ENCODE measurements at places on chromosomes 12 and 14. TPM values are rescaled to one million over a fixed set of nuclear protein-coding genes. Genes with fewer than 3 reads are reported as not detected.
A peak's percentile ranks its signal among the peaks of the same experiment; 100 is the strongest.

DHRS2 gene
- total RNA-seq, result 0.28 TPM

STK38L gene
- 69.3 TPM for total RNA-seq

SMCO2 gene
- total RNA-seq, result not detected

GTF2H3 gene
- total RNA-seq, result 39.7 TPM

TSHR gene
- total RNA-seq, result not detected

KRT1 gene
- not detected for total RNA-seq

GRCh38 chr12:15688202-15688736, 100.9 kb downstream of the EPS8 start:
- no peaks in the 10 kb centered on the region for H3K4me1 ChIP-seq
- H3K36me3 ChIP-seq, result no peaks in the 10 kb centered on the region
- H3K27me3 ChIP-seq, result no peaks in the 10 kb centered on the region
- H3K27ac ChIP-seq, result peak overlapping the region; percentile 74

DNA sequence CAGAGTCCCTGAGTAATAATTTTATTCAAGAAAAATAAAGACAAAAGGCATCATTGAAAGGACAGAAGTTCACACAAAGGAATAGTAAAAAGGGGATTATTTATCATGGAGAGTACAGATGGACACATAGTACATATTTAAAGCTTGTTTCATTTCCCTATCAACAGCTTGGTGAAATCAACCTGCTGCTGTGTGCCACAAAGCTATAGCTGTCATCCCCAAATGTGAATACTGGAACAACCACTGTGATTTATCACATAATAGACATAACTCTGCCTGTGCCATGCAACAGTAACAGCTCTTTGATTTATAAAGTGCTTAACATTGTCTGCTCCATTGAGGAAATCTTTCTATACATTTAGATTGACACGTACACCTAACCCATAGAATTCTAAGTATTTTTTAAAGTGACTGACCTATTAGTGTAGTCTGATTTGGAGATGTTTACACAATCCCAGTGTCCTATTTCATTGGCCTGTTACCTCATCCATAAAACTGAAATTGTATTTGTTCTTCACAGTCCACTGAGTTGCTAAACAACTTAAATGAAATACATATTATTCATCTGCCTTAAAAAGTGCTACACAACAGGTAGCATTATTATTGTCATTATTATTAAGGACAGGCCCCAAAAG, 3.3 kb downstream of the NEMF start:
- no peak for DNase-seq
- no peak overlapping the region for H3K4me3 ChIP-seq
- H3K4me1 ChIP-seq, result no peaks in the 10 kb centered on the region
- H3K27me3 ChIP-seq, result no peaks in the 10 kb centered on the region

GRCh38 chr14:49594347-49595091, 4.2 kb upstream of the LRR1 start:
- no peak overlapping the region for H3K27ac ChIP-seq
- no peak overlapping the region for H3K4me3 ChIP-seq
- no peaks in the 10 kb centered on the region for H3K4me1 ChIP-seq

DNA sequence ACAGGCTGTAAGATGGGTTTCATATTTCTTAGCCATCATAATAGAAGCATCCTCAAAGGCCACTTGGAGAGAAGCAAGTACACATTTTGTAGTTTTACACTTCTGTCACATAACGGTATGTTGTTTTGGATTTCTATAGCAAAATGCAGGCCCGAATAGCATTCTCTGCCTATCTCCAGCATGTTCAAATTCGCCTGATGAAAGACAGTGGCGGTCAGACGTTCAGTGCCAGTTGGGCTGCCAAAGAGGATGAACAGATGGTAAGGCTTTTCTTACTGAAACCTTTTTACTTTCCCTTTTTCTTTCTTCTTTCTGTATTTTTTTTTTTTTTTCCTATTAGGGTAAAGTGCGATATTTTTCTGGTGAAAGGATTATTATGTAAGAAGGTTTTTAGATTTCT, 110.5 kb downstream of the TTLL5 start:
- H3K4me1 ChIP-seq, result no peaks in the 10 kb centered on the region
- no peaks in the 10 kb centered on the region for H3K27me3 ChIP-seq
- peak overlapping the region; percentile 70 for H3K27ac ChIP-seq
- H3K36me3 ChIP-seq, result no peaks in the 10 kb centered on the region
- DNase-seq, result no peak
- no peak overlapping the region for H3K4me3 ChIP-seq

GRCh38 chr12:89571491-89572195, 45.8 kb upstream of the POC1B start:
- H3K27ac ChIP-seq, result no peak overlapping the region
- H3K4me1 ChIP-seq, result peaks cover 5% of the 10 kb centered on the region
- no peaks in the 10 kb centered on the region for H3K27me3 ChIP-seq
- H3K4me3 ChIP-seq, result no peak overlapping the region
- H3K36me3 ChIP-seq, result no peaks in the 10 kb centered on the region
- no peak for DNase-seq

DNA sequence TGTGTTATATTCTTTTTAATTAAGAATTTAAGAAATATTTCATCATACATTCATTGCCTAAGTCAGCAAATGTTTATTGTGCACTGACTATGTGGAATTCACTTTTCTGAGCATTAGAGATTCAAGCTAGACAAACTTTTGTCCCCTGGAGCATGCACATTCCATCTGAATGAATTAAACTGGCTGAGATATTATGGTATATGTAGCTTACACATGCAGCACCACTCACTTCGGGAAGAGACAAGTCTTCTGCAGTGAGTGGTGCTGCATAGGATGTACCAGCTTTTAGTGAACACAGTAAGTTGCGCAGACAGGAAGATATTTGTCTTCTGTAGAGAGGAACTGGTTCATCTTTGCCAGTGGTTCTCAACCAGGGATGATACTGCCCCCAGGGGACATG, 318.4 kb downstream of the SYT1 start:
- no peaks in the 10 kb centered on the region for H3K4me1 ChIP-seq
- no peak overlapping the region for H3K27ac ChIP-seq
- DNase-seq, result no peak
- no peaks in the 10 kb centered on the region for H3K36me3 ChIP-seq
- H3K4me3 ChIP-seq, result no peak overlapping the region
- H3K27me3 ChIP-seq, result no peaks in the 10 kb centered on the region
